Fibroblast of lung (primary cell): ENCODE measurements at places on chromosomes 4 and X. TPM values are rescaled to one million over a fixed set of nuclear protein-coding genes. Genes with fewer than 3 reads are reported as not detected.
A peak's percentile ranks its signal among the peaks of the same experiment; 100 is the strongest.

The MAP3K15 gene
- under 0.01 TPM in 2 replicates for total RNA-seq

The NLGN3 gene
- 0.51 and 0.83 TPM in 2 replicates for total RNA-seq

The P2RY4 gene
- under 0.01 TPM in 2 replicates for total RNA-seq

The MAB21L2 gene
- under 0.01 TPM in 1 of 2 replicates, not detected in the other for total RNA-seq

The TLR8 gene
- not detected in 2 replicates for total RNA-seq

The ACTRT1 gene
- not detected in 2 replicates for total RNA-seq

The BEX5 gene
- total RNA-seq: not detected in 2 replicates

The CNGA1 gene
- total RNA-seq: not detected in 2 replicates

The CCDC149 gene
- total RNA-seq: 11.0 and 13.9 TPM in 2 replicates

- DNase-seq: peak; percentile 22
- no peaks in the 10 kb centered on the region for H3K36me3 ChIP-seq
- H3K27me3 ChIP-seq: no peaks in the 10 kb centered on the region
- no peak overlapping the region for H3K27ac ChIP-seq
Observed at GRCh38 chrX:104018126-104018525, 4.6 kb upstream of the H2BW1 start.

GRCh38 chr4:24475756-24476155 is 108.6 kb downstream of the DHX15 start:
- DNase-seq: no peak
- no peak overlapping the region for H3K4me3 ChIP-seq
- H3K36me3 ChIP-seq: no peaks in the 10 kb centered on the region
- H3K4me1 ChIP-seq: peaks cover 5% of the 10 kb centered on the region
- H3K27ac ChIP-seq: no peak overlapping the region

- H3K36me3 ChIP-seq: no peaks in the 10 kb centered on the region
- no peak overlapping the region for H3K4me3 ChIP-seq
- H3K4me1 ChIP-seq: no peaks in the 10 kb centered on the region
- no peaks in the 10 kb centered on the region for H3K27me3 ChIP-seq
- H3K27ac ChIP-seq: no peak overlapping the region
Observed at GRCh38 chr4:52664479-52664878, 5.4 kb upstream of the USP46 start.

- no peak for DNase-seq
- no peaks in the 10 kb centered on the region for H3K4me1 ChIP-seq
- no peaks in the 10 kb centered on the region for H3K27me3 ChIP-seq
- H3K36me3 ChIP-seq: no peaks in the 10 kb centered on the region
- no peak overlapping the region for H3K27ac ChIP-seq
Observed at GRCh38 chr4:26613237-26613636, 29.4 kb downstream of the TBC1D19 start.

GRCh38 chr4:1822568-1823544 is 29.8 kb downstream of the FGFR3 start:
- H3K36me3 ChIP-seq: peaks cover 30% of the 10 kb centered on the region
- H3K27me3 ChIP-seq: no peaks in the 10 kb centered on the region
- no peaks in the 10 kb centered on the region for H3K4me1 ChIP-seq
- H3K27ac ChIP-seq: no peak overlapping the region
- no peak for DNase-seq

DNA sequence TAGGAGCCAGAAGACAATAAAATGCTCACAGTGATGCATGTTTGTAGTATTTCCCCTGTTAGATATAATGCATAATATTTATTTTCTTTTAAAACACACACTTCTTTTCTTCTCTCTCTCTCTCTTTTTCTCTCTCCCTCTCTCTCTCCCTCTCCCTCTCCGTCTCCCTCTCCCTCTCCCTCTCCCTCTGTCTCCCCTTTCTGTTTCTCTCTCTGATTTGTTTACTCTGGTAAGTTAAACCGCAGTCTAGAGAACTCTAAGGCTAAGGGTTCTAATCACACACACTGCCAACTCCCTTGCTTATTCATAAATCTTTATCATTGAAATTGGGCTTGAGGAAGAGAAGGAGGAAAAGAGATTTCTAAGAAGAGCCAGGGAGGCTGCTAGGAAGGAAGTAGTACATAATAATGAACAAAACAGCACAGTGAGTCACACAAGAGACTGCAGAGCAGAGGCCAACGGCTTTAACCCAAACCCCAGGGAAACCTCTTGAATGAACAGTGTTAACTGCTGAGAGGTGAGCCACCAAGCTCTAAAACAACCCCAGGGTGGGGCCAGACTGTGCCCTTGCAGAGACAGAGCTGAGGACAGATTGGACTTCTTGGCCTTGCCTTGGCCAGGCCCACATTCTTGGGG is 9.1 kb upstream of the PHOX2B start:
- H3K4me1 ChIP-seq: no peaks in the 10 kb centered on the region
- H3K36me3 ChIP-seq: no peaks in the 10 kb centered on the region
- no peak for DNase-seq
- H3K4me3 ChIP-seq: no peak overlapping the region

DNA sequence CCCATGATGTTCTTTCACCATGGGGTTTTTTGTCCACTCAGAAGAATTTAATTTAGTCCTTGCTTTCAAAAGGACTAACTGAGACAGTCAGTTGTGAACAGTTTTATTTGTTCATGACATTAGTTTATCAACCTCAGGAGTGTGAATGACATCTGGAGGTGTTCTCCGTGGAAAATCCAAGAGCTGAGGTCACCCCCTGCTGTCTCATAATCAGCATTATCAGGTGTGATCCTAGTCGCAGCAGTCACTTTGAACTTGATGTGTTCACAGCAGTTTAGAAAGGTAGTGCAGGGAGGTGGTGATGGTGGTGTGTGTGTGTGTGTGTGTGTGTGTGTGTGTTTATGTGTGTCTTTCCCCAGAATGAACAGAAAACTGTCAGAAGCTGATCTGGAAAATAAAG is 1760.8 kb upstream of the PCDH10 start:
- DNase-seq: no peak
- H3K27ac ChIP-seq: no peak overlapping the region
- H3K27me3 ChIP-seq: no peaks in the 10 kb centered on the region
- H3K36me3 ChIP-seq: no peaks in the 10 kb centered on the region
- no peaks in the 10 kb centered on the region for H3K4me1 ChIP-seq

DNA sequence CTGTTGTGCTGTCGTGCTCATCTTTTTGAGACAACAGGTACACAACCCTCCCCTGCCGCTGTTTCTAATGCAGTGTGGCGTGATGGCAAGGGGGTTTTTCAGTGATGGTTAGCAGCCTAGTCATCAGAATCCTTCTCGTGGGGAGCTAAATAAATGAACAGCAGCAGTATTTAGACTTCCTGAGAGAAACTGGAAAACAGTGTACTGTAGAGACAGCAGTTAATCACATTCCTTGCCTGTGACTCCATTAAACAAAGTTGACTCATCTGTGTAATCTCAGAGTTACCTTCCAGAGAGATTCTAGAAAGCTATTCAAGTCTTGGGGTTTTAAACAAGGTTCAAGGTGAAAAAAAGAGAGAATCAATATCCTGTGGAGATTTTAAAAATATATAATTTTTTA is 1753.2 kb upstream of the PCDH7 start:
- peak; percentile 15 for DNase-seq
- H3K4me3 ChIP-seq: no peak overlapping the region
- H3K4me1 ChIP-seq: no peaks in the 10 kb centered on the region
- no peak overlapping the region for H3K27ac ChIP-seq

DNA sequence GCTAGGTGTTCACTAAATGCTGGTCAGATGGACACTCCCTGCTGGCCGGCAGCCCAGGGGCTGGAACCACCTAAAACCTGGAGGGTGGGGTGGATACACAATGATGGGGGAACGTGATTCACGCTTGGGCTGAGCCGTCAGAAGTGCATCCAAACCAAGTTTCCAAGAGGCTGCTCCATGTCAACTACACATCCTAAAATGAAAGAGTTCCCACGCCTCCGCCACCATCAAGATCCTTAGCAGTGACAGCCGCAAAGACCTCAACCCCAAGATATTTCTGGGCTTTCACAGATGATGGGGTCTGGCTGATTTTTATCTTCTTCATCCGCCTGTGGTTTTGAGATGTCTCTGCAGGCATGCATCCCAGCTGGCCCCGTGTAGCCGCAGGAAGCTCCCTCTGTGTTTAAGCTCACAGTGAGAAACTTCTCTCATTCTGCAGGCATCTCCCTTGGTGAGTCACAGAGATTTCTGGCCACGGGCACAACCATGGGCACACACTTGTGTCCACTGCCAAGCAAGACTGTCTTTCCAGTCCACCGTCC is 84.4 kb downstream of the HTRA3 start:
- no peak overlapping the region for H3K27ac ChIP-seq
- peaks cover 3% of the 10 kb centered on the region for H3K4me1 ChIP-seq
- no peak overlapping the region for H3K4me3 ChIP-seq

GRCh38 chr4:142579443-142579842 is 266.7 kb downstream of the INPP4B start:
- no peaks in the 10 kb centered on the region for H3K4me1 ChIP-seq
- H3K27me3 ChIP-seq: no peaks in the 10 kb centered on the region
- no peak for DNase-seq
- no peak overlapping the region for H3K27ac ChIP-seq
- no peaks in the 10 kb centered on the region for H3K36me3 ChIP-seq

- no peaks in the 10 kb centered on the region for H3K4me1 ChIP-seq
- no peak overlapping the region for H3K4me3 ChIP-seq
- H3K36me3 ChIP-seq: no peaks in the 10 kb centered on the region
- no peak overlapping the region for H3K27ac ChIP-seq
- DNase-seq: no peak
Observed at GRCh38 chr4:187840814-187841213, 154.8 kb upstream of the ZFP42 start.

- peaks cover 8% of the 10 kb centered on the region for H3K4me1 ChIP-seq
- no peaks in the 10 kb centered on the region for H3K27me3 ChIP-seq
- H3K27ac ChIP-seq: no peak overlapping the region
- H3K36me3 ChIP-seq: no peaks in the 10 kb centered on the region
- no peak overlapping the region for H3K4me3 ChIP-seq
- DNase-seq: no peak
Observed at GRCh38 chr4:55170462-55170861, 45.1 kb upstream of the KDR start.

GRCh38 chr4:2449511-2450392 is 19.2 kb upstream of the RNF4 start:
- no peak for DNase-seq
- H3K4me1 ChIP-seq: no peaks in the 10 kb centered on the region
- H3K36me3 ChIP-seq: no peaks in the 10 kb centered on the region
- no peak overlapping the region for H3K27ac ChIP-seq
- H3K4me3 ChIP-seq: no peak overlapping the region
- peaks cover 5% of the 10 kb centered on the region for H3K27me3 ChIP-seq

DNA sequence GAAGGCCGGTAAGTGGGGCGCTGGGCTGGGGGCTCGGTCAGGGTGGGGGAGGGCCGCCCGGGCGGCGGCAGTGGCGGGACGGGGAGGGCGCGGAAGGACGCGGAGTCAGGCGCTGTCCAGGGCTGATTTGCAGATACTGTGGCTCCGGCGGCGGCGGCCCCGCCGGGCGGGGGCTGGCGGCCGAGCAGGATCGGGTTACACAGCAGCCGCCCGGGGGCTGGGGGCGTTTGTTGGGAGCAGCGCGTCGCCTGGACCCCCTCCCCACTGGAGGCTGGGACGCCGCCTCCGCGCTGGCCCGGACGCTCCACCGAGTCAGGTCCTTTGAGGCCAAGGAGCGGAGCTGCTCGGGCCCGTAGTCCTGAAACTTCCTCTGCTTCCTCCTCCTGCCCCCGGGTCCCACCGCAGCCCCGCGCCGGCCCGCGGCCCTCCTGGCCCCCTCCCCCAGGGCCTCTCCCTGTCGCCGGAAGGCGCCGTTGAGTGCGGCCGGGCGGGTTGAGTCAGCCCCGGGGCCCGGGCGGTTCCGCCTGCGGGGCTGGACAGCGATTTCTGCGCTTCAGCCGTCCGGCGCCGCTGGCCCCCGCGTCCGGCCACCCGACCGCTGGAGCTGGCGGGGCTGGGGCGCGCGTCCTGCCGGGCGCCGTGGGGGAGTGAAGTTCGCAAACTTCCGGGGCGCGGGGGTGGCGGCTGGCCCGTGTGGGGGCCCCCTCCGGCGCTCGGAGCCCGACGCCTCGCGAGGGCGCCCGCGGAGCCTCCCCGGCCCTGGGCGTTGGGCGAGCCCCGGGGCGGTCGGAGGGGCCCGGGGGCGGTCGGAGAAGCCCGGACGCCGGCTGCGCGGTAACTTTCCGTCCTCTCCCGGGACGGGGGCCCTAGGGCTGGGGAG is 746 bp downstream of the REST start:
- H3K4me3 ChIP-seq: peak overlapping the region; percentile 91
- H3K27ac ChIP-seq: peak overlapping the region; percentile 88
- peaks cover 7% of the 10 kb centered on the region for H3K27me3 ChIP-seq
- peak; percentile 74 for DNase-seq
- no peaks in the 10 kb centered on the region for H3K36me3 ChIP-seq

- no peak overlapping the region for H3K4me3 ChIP-seq
- H3K36me3 ChIP-seq: no peaks in the 10 kb centered on the region
- no peak for DNase-seq
- H3K27ac ChIP-seq: no peak overlapping the region
Observed at GRCh38 chr4:121011138-121011537, 61.2 kb downstream of the NDNF start.

DNA sequence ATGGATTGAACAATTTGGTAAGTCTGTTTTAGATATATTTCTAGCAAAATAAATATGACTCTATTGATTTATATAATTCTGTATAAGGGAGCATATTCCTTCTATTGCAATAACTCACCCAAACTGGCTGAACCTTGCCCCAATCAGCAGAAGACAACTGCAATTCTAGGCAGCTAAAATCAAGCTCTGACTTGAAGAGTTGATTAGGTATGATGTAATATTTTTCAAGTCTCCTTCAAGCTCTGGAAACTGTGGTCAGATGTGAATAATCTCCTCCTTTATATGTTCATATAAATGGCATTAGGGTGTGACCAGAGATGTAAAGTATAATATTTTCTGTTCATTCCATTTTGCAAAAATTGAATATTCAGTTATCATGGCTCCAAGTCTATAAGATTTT is 8.2 kb downstream of the RASSF6 start:
- no peak overlapping the region for H3K27ac ChIP-seq
- no peak overlapping the region for H3K4me3 ChIP-seq
- no peaks in the 10 kb centered on the region for H3K4me1 ChIP-seq
- no peak for DNase-seq
- no peaks in the 10 kb centered on the region for H3K27me3 ChIP-seq

DNA sequence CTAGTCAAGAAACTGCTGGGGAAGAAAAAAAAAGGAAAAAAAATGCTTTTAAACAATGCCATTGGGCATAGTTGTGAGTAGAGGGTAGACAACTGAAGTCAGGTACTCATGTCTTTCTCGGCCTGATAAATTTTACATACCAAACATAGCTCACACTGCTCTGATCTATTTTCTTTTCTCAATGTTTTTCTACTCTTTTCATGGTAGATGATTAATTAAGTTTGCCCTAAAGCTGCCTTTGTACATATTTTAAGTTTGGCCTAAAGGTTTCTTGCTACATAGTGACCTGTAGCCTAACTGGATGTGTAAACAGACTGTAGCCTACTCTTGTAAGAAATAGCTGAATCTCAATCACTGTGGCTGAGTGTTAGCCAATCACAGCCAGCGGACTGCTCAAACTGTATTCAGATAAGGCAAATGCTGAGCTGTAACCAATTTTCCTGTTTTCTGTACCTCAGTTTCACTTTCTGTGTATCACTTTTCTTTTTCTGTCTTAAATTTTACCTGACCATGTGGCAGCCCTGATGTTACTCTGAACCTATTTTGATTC is 121.0 kb downstream of the PCDH10 start:
- H3K4me3 ChIP-seq: no peak overlapping the region
- no peaks in the 10 kb centered on the region for H3K36me3 ChIP-seq
- no peaks in the 10 kb centered on the region for H3K27me3 ChIP-seq
- no peaks in the 10 kb centered on the region for H3K4me1 ChIP-seq
- H3K27ac ChIP-seq: no peak overlapping the region
- peak; percentile 14 for DNase-seq
